Activated CD4-positive, alpha-beta T cell treated with anti-CD3 and anti-CD28 coated beads, Interleukin-10, Interleukin-2, amounts not matched to agents 100 ng/mL and 50 ng/mL, durations not matched to agents 16 hours and 8 hours (primary cell): ENCODE measurements at places on chromosomes 7 and 10.

- DNase-seq: no peak
Measured at GRCh38 chr10:5895365-5895764, 5.3 kb downstream of the FBH1 start.

DNA sequence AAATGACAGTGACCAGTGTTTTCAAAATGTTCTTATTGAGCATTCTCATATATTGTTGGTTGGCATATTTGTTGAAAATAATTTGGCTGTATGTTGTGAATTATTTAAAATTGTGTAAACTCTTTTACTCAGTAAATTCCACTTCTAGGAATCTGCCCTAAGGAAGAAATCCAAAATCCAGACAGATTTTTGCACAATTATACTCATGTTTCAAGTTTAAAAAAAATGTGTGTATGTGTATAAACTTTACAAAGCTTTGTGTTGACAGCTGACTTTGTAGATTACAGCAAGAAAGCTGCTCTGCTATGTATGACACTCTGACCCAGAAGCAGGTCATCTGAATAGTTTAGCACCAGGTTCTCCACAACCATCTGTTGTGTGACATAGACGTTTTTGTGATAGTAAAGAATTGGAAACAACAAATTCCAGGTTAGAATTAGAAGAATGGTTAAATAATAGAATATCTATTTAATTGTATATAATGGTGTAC lies 21.6 kb downstream of the KIFBP start:
- DNase-seq: no peak

- DNase-seq: no peak
Measured at GRCh38 chr7:131285556-131285955, 42.1 kb upstream of the MKLN1 start.

DNA sequence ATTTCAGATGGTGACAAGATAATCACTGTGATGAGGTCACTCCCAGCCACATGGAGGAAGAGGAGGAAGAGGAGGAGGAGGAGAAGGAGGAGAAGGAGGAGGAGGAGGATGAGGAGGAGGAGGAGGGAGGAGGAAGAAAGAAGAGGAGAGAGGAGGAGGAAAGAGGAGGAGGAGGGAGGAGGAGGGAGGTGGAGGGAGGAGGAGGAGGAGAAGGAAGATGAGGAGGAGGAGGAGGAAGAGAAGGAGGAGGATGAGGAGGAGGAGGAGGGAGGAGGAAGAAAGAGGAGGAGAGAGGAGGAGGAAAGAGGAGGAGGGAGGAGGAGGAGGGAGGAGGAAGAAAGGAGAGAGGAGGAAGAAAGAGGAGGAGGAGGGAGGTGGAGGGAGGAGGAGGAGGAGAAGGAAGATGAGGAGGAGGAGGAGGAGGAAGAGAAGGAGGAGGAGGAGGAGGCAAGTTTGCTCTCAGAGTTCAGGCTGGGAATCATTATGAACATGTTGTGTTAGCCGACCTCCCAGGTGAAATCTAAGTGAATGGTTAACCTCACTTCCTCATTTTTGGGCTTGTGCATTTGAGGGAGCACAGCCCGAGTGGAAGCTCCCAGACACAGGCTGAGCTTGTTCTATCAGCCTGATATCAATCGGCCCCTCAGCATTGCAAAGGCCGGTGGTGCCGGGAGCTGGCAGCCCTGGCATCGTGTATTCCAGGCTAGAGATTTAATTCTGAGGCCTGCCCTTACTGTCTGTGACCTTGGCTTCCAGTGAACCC lies 236.2 kb upstream of the PITRM1 start:
- no peak for DNase-seq

DNA sequence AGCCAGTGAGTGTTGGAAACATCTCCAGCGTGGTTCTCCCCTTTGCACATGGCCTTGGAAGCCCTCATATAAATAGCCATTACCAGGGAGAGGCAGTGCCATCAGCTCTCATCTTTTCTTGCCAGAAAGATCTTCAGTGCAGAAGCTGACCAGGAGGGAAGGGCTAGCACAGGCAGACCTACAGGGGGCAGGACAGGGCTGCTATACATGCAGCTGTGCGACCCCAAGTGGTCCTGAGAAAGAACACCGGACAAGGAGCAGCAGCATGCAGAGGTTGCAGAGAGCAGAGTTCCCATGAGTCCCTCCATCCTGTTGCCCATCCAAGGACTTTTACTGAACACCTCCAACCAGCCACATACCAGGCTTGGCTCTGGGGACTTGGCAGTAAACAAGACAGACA lies 17.1 kb downstream of the GRID1 start:
- no peak for DNase-seq

GRCh38 chr7:114175125-114175524 lies 239.5 kb upstream of the FOXP2 start:
- no peak for DNase-seq

DNA sequence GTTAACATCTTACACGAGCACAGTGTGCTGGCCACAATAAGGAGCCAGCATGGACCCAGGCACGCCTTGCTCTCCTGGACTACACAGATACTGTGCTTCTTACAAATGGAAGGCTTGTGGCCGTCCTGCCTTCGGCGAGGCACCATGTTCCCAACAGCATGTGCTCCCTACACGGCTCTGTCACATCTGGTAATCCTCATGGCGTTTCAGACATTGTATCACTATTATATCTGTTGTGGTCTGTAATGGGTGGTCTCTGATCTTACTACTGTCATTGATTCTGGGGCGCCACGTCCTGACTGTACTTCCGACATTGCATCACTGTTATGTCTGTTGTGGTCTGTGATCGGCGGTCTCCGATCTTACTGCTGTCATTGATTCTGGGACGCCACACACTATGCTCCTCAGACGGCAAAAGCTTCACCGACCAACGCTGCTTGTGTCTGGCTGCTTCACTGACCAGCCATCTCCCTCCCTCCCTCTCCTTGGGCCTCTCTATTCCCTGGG lies 195.4 kb downstream of the MAD1L1 start:
- no peak for DNase-seq

- DNase-seq: no peak
Measured at GRCh38 chr10:71467569-71468362, 71.0 kb downstream of the CDH23 start.

GRCh38 chr10:5536486-5537081 lies 11.8 kb downstream of the CALML3 start:
- DNase-seq: no peak

GRCh38 chr7:33550979-33551378 lies 354.4 kb upstream of the BMPER start:
- no peak for DNase-seq
